ENCODE measurements at places on chromosomes 12 and 14. TPM values are rescaled to one million over a fixed set of nuclear protein-coding genes. Genes with fewer than 3 reads are reported as not detected.

The CCDC175 gene
- not detected for total RNA-seq

The CMKLR1 gene
- 1.6 TPM for total RNA-seq

The MIPOL1 gene
- 21.7 TPM for total RNA-seq

The DIO2 gene
- 0.17 TPM for total RNA-seq

The RAP1B gene
- 128 TPM for total RNA-seq

DNA sequence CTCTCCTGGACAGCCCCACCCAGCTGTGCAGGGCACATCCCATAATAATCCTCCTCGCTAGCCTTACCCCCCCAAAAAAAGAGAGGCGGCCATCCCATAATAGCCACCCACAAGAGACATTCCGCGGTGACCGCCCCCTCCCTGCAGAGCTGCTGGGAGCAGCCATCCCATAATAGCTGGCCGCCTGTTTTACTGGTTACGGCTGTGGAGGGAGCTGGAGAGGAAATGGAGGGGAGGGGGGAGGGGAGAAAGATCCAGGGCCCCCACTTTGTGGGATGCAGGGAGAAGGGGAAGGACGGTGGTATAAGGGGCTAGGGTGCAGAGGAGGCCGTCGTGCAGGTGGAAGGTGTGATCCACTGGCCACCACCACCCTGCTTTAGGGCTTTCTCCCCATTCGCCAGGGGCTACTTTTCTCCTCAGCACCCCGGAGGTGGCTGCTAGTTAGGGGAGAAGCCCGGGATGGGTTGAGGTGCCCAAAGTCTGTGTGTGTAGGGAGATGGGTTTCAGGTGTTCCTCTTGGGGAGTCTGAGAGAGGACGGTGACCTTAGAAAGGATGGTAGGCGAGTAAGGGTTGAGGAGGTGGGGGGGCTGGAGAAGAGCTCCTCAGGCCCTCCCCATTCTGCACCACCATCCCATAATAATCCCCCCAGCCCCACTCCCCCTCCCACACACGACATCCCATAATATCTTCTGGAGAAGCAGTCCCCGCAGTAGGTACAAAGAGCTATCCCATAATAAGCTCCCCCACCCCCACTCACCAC lies 6.0 kb upstream of the CHD4 start:
- peak; percentile 61 for DNase-seq

DNA sequence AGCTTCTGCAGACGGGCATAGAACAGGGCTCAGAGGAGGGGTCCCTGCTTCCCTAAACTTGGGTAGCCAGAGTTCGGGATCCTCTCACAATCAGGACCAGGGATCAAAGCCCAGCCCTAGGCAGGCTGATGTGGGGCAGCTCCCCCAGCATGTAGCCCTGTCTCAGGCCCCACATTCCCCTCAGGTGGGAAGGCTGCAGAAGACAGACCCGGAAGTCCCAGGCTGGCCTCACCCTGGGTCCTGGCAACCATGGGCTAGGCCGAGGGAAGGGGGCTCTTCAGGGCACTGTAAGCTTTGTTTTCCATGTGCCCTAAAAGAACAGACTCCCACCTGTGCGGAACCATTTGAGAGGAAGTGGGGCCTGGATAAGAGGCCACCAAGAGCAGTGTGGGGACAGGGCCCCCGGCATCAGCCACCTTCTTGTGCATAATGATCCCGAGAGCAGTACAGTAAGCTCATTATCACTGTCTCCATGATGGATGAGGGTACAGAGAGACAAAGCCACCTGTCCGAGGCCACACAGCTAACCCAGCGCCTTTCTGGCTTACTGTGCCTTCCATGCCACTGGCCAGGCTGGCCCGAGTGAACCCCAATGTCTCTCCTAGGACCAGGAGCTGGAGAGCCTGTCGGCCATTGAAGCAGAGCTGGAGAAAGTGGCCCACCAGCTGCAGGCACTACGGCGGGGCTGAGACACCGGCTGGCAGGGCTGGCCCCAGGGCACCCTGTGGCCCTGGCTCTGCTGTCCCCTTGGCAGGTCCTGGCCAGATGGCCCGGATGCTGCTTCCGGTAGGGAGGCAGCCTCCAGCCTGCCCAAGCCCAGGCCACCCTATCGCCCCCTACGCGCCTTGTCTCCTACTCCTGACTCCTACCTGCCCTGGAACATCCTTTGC lies 11.5 kb downstream of the CHGA start:
- DNase-seq, result no peak

- DNase-seq, result no peak
These were observed 224.8 kb downstream of the CACNA1C start for GRCh38 chr12:2277492-2278155.

- peak; percentile 71 for DNase-seq
These were observed 1.4 kb downstream of the ATF1 start for GRCh38 chr12:50765095-50765911.

DNA sequence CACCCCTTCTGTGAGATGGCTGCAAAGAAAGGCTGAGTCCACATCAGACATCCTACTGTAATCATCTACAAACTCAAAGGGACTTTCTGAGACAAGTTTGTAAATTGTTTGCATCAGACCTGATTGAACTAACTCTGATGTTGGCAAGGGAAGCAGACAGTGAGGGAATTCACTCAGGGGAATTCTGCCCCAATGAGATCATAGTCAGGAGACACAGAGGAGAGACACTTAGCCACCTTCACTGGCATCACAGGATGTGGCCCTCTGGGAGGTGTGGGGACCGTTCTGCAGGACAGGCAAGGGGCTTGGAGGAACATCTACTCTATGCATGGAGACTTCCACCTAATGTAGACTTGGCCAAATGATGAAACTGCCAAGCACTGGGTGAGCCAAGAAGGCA lies 70.7 kb upstream of the DDX11 start:
- no peak for DNase-seq

DNA sequence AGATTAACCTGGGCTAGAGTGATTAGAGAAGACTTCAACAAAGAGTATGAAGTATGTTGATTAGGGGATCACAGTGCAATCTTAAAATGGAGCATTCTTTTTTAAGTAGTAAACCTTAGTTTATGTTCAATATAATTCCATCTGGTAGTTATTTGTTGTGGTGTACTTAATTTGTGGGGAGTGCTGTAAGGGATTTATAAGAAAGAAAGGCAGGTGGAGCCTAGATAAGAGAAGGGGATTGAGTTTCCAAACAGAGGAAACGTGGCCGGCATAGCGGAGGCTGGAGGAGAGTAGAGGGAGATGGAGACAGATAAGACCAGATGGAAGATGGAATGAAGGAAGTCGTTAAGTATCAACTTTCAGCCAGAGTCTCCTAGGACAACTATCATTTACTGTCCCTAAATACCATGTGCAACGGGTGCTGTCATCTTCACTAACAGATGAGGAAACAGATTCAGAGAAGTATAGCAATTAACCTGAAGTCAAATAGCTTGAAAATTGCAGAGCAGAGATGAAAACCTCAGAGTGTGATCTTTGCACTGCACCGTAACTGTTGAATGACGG lies 38.1 kb downstream of the GOLGA5 start:
- DNase-seq, result no peak

DNA sequence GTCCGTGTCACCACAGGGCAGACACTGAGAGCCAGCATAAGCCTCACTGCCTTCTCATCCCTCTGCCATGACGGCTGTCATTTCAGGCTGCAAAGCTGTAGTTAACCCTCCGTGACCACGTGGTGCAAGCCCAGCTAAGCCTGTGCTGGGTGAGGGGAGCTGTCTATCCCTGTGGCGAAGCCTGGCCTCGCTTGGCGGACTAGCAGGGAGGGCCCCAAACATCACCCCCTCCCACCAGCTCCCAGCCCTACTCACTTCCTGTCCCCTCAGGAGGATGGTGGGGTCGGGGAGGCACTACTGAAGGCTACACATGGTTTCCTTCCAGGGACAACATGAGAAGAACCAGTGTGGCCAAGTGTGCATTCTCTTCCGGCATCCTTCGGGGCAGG lies 88.2 kb downstream of the CHGA start:
- DNase-seq, result no peak

DNA sequence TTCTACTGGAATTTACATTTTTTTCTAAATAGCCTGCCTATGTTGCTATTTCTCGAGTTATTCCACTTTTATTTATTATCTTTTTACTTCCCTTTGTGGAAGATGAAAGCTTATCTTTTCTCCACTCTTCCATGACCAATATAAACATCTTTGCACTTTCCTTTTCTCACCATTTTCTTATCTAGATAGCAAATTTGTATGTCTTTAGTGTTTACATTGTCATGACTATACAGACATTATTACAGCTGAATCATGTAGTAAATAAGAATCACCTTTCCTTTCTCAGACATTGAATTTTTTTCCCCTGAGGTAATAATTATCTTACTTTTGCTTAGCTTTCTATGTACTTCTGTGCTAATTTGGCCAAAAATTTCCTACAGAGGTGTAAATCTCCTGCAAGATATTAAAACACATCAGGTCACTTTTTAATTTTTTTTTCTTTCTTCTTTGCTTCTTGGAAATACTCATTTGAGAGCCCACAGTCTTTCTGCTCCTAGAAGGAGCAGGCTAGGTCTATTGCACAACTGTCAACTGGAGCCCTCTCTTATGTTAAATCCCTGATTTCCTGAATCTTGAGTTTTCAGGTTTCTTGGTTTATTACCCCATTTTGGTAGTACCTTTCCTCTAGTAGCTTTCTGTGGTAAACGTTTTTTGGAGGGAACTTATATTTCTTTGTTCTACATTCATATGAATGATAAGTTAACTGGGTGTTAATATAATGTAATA lies 109.0 kb upstream of the ATP2B1 start:
- no peak for DNase-seq

- DNase-seq, result no peak
These were observed 78.9 kb downstream of the SETD3 start for GRCh38 chr14:99401621-99402284.

DNA sequence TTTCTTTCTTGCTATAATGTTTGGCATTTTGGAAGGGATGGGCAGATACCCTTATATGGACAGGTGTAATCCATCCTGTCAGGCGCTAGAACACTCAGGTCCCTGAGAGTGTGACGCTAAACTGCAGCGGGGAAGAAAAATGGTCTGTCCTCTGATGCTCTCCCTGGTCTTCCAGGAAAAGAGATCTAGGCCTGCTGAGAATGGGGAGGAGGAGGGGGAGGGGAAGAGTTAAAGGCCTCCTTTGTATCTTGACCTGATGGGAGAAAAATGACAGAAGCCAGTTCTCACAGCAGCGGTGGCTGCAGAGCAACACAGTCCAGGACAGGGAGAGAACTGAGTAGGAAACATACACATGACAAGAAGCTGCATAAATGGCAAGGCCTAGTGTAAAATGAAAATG lies 61.1 kb downstream of the RPS6KA5 start:
- DNase-seq, result peak; percentile 35

- DNase-seq, result no peak
These were observed 29.4 kb downstream of the ACAD10 start for GRCh38 chr12:111715279-111715678.

- peak; percentile 12 for DNase-seq
These were observed 227.1 kb downstream of the MSRB3 start for GRCh38 chr12:65505386-65506121.

DNA sequence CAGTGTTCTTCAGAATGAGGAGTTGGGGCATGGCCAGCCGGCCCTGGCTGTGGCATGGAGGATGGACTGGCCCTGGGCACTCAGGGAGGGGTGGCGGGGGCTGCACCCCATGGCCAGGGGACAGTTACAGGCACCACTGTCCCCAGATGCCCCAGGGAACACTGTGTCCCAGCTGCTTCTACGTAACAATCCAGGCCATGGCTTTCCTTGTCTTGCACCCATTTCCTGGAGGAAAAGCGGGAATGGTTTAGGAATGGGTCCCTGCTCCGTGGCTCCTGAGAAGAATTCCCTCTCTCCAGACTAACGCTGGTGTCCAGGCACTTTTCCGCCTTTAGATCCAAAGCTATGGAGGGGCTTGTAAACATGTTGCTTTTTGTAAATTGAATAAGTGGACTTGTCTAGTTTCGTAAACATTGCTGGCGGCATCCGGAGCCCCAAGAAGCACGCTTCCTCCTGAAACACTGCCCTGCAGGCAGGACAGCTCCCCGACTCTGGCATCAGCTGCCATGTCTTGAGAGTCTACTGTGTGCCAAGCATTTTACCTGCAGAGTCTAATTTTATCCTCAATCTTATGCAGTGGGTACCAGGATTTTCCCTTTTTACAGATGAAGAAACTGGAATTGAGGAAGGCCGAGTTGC lies 238.3 kb downstream of the SLC41A2 start:
- DNase-seq, result no peak

DNA sequence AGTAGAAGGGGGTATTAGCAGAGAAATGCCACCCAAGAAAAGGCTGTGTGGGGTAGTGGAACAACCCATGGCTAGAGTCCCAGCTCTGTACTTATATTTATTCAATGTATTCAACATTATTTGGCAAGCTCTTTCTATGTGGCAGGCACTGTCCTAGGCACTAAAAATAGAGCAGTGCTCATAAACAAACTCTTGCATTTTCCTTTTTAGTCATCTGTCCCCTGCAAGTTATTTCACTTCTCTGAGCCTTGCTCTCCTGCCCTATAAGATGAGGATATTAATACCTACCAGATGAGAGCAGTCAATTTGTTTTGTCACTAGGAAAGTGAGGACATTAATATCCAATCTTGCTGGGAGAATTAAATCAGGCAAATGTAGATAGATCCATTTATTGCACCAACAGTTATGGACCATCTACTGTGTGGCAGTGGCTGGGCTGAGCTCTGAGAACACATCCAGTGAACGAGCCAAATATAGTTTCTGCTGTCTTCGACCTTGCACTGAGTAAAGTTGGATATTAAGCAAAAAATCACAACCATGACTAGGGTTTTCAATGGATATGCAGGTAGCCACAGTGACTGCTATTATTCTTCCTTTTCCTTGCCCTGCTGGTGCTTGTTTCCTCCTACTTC lies 314.3 kb upstream of the TBX3 start:
- DNase-seq, result no peak

- no peak for DNase-seq
These were observed 4.4 kb downstream of the MNAT1 start for GRCh38 chr14:60738843-60739508.

GRCh38 chr12:90945070-90945649 lies 9.8 kb downstream of the CCER1 start:
- peak; percentile 20 for DNase-seq

GRCh38 chr14:64995291-64995690 lies 8.6 kb downstream of the FNTB start:
- DNase-seq, result no peak

DNA sequence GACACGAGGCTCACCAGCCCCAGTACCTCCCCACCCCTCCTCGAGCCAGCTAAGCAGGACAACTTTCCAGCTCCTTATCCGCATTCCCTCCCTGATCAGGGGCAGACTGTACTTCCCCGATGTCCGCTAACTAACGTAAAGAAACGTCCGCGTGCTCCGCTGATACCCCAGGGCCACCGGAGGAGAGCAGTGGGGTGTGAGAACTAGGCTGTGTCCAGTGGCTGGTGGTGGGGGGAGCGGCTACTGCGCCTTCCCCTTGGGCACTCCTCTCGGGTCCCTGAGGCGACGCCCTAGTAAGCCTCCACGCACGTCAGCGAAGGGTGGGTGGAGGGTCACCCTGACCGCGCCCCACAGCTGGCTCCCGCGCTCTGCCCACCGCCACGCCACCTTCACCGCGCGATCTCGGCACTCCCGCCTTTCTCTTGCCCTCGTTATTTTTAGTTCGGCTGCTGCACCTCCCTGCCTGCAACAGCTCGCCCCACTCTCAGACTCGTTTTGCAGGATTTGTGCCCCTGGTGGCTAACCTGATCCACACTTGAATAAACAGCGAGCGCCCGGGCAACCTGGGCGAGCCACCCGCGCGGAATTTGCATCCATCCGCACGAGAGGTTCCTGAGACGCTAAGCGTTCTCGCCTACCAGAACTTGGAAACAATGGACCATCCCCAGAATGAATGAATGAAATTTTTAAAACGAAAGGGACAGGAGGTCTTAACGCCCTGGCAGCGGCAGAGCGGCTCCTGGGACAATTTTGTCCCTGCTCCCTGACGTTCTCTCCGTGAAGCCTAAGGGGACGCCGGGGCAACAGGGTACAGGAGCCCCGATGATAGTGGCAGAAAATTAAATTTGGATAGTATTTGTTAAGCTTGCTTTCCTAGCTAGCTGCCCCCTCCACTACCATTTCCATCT lies 6.9 kb upstream of the BMP4 start:
- DNase-seq, result peak; percentile 67
